CD14-positive monocyte (primary cell): ENCODE measurements at places on chromosomes 16 and 17. TPM values are rescaled to one million over a fixed set of nuclear protein-coding genes. Genes with fewer than 3 reads are reported as not detected.

CBLN1 gene
- not detected for polyA plus RNA-seq

CMTM2 gene
- 10.6 and 11.0 TPM in 2 replicates for polyA plus RNA-seq

DNA sequence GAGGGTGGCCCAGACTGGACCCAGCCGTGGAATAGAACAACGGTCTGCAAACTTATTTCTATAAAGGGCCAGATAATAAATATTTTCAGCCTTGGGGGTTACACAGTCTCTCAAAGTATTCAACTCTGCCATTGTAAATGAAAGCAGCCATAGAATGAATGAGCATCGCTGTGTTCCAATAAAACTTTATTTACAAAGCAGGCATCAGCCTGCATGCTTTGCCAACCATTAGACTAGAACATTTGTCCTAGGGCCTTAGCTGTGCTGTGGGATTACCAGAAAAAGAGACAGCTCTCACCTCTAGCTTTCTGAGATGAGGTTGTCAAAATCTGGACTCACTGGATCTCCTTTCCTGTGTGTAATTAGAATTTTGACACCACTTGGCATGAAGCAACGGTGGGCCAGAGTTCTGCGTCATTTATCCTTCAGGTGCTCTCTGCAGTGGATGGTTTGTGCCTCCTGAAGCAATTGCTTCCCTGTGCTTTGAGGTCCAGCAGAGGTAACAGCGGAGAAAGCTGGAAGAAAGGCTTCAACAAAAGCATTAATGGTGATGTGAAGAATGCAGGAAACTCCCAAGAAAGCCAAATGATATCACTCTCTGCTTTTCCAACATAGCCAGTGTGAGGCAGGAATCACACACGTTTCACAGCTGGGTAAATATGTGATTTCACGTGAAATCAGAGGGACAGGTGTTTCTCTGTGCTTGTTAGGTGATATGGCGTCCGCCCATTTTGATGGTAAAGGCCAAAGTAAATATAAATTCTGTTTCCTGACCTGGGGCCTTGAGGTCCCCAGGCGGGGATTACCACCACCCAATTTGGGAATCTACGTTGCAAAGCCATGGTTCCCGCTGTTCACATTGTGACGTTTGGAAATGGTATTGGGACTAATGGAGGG is 148.4 kb downstream of the PITPNC1 start:
- no peaks in the 10 kb centered on the region for H3K36me3 ChIP-seq
- H3K27me3 ChIP-seq: no peaks in the 10 kb centered on the region
- no peak for DNase-seq
- no peak overlapping the region for H3K4me3 ChIP-seq

PRSS53 gene
- 4.2 and 5.1 TPM in 2 replicates for polyA plus RNA-seq

GRCh38 chr17:79044462-79044861 is 20.5 kb downstream of the C1QTNF1 start:
- no peak overlapping the region for H3K27ac ChIP-seq
- H3K4me1 ChIP-seq: no peaks in the 10 kb centered on the region
- no peak for DNase-seq
- no peak overlapping the region for H3K4me3 ChIP-seq
- peaks cover 2% of the 10 kb centered on the region for H3K27me3 ChIP-seq

CCL16 gene
- polyA plus RNA-seq: not detected

NEUROD2 gene
- polyA plus RNA-seq: not detected in 2 replicates

- H3K27me3 ChIP-seq: peaks cover 34% of the 10 kb centered on the region
- H3K36me3 ChIP-seq: no peaks in the 10 kb centered on the region
- no peak for DNase-seq
- H3K4me1 ChIP-seq: peaks cover 8% of the 10 kb centered on the region
- H3K4me3 ChIP-seq: no peak within 1 kb of the TSS
Observed at GRCh38 chr17:40822132-40822812, at the start of gene KRT10. Gene KRT10, minus strand, starts transcription at chr17:40822614. Its CDS starts 29 bp downstream, at chr17:40822585.

- DNase-seq: no peak
- no peaks in the 10 kb centered on the region for H3K36me3 ChIP-seq
- no peak overlapping the region for H3K27ac ChIP-seq
- no peaks in the 10 kb centered on the region for H3K27me3 ChIP-seq
- H3K4me1 ChIP-seq: no peaks in the 10 kb centered on the region
Observed at GRCh38 chr17:65633146-65633881, 71.9 kb upstream of the AXIN2 start.

TPSAB1 gene
- polyA plus RNA-seq: not detected

DNA sequence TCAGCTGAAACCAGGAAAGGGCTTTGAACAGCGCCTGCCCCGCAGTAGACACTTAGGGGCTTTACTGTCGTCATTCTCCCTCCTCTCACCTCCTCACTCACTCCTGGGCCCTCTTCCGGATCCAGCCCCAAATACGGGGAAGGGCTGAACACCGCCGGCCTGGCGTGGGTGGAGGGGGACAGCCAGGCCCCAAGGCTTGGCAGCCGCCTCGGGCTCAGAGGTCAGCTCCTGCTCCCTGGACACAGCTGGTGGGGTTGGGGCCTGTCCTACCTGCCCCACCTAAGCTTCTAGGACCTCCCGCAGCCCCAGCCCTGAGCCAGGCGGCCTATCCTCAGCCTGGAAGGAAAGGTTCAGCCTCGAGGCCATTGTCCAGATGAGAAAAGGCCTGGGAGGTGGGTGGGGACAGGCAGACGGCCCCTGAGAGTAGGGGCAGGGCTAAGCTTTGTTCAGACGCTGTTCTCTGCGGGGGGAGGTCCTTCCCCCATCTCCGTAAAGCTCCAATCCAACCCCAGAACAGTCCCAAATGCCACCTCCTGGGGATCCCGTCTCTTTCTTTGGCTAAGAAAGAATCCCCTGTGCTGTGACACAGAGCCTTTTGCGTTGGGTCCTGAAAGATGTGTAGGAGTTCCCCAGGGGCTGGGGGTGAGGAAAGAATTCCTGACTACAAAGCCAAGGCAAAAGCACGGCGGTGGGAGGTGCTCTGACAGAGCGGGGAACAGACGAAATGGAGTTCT is 881 bp upstream of the LLGL1 start:
- no peak for DNase-seq
- no peak overlapping the region for H3K4me3 ChIP-seq
- H3K4me1 ChIP-seq: peaks cover 13% of the 10 kb centered on the region
- no peaks in the 10 kb centered on the region for H3K27me3 ChIP-seq

- no peaks in the 10 kb centered on the region for H3K4me1 ChIP-seq
- H3K27me3 ChIP-seq: no peaks in the 10 kb centered on the region
- no peak for DNase-seq
- no peak overlapping the region for H3K4me3 ChIP-seq
Observed at GRCh38 chr16:5065326-5065725, 430 bp downstream of the C16orf89 start.
